ENCODE measurements at places on chromosomes 4 and X.

GRCh38 chr4:95288552-95288951 lies 260.2 kb downstream of the UNC5C start:
- no peak for DNase-seq

DNA sequence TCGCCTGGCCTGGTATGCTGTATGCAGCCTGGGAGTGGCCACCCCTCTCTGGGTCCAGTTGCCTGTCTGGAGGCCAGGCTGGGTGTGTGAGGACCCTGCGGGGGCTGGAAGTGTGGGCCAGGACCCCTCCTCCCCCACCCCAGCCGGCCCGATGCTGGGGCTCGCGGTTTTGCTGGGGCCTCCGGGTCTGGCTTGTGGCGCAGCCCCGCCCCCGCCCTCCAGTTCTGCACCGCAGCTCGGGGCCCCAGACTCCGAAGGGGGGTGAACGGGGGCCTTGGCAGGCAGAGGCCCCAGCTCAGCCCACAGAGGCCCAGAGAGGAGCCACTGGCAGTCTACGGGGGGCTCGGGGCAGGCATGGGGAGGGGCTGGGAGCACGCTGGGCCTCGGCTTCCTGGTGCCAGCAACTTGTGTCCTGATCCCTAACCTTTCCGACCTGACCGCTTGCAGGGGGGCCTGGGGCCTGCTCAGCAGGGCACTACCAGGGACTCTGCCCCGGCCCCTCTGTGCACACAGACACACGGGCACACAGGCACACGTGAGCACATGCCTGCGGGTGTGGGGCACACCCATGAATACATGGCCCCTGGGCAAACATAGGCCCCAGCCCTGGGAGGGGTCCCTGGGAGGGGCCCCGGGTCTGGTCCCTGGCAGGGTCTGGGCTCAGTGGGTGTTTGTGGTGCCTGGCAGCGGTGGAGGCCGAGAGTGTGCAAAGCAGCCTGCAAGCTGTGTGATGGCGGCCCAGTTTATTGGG lies 21.4 kb upstream of the FGFR3 start:
- no peak for DNase-seq

GRCh38 chr4:123312116-123312515 lies 84.5 kb upstream of the SPRY1 start:
- no peak for DNase-seq

DNA sequence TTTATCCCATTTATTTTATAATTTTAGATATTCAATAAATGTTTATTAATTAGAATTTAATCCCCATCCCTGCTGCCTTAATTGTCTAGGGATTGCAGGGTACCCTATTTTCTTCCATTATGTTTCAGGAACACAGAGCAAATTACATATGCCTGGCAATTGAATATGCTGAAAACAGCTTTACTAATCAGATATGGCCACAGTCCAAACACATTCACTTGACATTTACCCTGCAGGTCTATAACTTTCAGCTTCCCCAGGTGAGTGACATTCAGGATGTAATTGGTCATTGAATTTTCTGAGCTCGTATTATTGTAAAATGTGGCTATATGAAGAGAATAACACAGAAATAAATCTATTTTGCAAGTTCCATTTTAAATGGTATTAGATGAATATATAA lies 218.7 kb upstream of the NDST4 start:
- DNase-seq, result no peak

DNA sequence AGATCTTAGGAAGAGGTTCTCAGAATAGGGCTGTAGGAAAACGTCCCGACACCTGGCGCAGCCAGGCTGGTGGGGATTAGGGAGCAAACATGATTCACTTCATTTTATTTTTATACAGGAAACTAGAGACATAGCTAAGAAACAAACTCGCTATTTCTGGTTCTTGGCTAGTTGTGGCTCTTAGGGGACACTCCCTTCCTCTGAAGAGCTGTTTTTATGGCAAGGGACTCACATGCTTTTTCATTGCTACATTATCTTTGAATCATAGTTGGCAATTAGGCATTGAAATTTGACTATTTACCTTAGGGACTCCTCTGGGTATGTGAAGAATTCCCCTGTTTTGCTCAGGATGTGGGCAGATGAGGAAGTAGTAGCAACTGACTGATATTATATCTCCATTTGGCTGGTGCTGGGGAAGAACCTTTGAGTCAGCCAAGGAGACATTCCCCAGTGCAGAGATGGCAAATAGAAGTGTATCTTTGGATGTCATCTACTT lies 174.5 kb downstream of the SMIM20 start:
- DNase-seq, result no peak

GRCh38 chr4:110633358-110634341 lies 10.8 kb upstream of the PITX2 start:
- DNase-seq, result no peak

GRCh38 chr4:176034499-176034898 lies 31.1 kb upstream of the WDR17 start:
- DNase-seq, result peak; percentile 12

Data from CD8-positive, alpha-beta memory T cell (primary cell).